Activated effector memory CD4-positive, alpha-beta T cell treated with anti-CD3 and anti-CD28 coated beads, Interleukin-2, amount 50 U/mL, for 16 hours (primary cell): ENCODE measurements at places on chromosomes 3 and 15.

DNA sequence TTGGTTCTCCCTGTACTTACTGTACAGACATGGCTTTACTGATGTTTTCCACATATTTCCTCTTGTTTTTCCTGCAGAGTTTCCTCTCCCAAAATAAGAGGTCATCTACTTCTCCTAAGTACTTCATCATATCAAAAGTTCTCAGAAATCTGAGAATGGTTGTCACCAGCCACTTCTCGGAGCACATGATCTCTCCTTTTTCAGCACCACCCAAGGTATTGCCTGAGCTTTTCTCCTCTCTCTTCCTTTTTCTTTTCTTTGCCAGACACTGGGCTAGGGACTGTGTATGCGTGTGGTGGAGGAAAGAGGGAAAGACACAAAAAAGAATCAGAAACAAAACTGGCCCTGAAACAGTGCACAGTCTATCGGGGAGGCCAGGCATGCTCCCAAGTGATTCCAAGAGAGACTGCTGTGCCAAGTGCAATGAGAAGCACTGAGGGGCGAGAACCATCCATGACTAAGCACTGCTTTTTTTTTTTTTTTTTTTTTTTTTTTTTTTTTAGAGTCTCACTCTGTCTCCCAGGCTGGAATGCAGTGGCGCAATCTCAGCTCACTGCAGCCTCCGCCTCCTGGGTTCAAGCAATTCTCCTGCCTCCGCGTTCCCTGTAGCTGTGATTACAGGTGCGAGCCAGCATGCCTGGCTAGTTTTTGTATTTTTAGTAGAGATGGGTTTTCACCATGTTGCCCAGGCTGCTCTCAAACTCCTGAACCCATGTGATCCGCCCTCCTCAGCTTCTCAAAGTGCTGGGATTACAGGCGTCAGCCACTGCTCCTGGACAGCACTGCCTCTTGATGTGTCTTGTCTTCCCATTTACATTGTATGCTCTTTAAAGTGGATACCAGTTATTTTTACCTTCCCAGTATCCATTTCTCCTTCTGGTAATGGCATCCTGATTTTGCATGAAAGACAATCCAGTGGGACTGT lies 194.0 kb upstream of the FEZF2 start:
- no peak for DNase-seq

- DNase-seq = no peak
Measured at GRCh38 chr3:88151358-88151757, 1.6 kb downstream of the C3orf38 start.

- DNase-seq = no peak
Measured at GRCh38 chr3:188680189-188680588, 491.6 kb upstream of the TPRG1 start.

GRCh38 chr3:13012221-13012691 lies 61.0 kb downstream of the IQSEC1 start:
- peak; percentile 77 for DNase-seq

DNA sequence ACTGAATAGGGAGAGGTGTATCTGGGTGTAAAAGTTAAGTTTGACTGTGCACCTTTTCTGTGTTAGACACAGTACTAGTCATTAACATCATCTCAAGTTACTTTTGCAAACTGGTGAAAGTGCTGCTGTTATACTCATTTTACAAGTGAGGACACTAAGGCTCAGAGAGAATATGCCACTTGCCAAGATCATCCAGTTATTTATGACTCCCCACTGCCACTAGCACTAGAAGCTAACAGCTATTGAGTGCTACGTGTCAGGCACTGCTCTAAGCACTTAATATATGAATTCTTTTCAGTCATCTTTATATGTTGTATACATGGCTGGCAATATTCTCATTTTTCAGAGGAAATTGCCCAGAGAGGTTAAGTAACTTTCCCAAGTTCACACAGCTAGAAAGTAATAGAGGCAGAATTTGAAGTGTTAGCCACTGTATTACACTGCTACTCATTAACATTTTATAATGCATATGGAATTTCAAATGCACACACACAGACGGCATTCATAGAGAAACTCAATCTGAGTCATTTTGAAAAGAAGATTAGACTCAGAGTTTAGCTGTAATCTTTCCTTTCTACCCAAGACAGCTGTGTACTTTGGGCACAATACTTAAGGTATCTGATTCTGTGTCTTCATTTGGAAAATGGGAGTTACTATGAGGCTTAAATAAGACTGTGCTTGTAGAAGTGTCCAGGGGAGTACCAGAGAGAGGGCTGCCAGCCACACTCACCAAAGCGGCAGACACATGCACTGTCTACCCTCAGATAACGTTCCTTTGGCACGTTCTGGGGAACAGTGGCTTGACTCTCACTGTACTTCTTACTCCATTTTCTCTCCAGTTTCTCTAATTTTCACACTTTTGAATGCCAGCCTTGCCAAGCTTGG lies 1.3 kb upstream of the MASP1 start:
- DNase-seq = no peak

DNA sequence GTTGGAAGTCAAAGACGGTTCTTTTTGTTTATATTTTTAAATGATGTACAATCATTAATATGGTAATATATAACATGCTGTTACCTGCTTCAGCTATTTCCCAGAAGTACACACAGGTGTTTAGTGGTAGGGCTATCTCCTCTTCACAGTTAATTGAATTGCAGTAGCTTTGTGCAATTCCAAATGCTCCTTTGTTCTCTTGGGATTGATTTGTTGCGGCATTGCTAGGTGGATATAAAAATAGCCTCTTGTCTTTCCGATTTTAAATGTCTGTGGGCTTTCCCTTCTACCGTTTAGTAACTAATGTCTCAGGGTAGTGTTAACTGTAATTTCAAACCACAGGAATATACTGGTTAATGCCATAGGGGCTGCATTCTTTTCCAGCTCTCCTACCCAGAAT lies 307.6 kb upstream of the SLITRK3 start:
- DNase-seq = no peak

GRCh38 chr15:37076543-37076942 lies 23.8 kb downstream of the MEIS2 start:
- DNase-seq = no peak

DNA sequence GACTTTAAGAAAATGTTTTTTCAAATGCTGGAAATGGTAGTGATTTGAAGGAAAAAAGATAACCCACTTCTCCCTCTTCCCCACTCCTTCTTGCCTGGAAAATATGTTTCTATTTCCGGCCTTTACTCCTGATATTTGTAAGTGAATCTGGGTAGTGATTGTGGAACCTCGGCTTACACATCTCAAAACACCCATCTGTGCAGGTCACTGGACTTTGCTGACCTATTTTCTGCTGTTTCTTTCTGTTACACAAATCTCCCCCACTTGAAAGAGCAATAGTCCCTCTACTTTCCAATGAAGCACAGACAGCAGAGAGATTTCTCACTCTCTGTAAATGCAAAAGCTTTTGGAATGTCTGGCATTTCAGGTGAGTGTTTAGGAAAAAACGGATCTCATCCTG lies 76.9 kb upstream of the ICE2 start:
- no peak for DNase-seq

- peak; percentile 33 for DNase-seq
Measured at GRCh38 chr15:80179025-80179759, 26.4 kb downstream of the FAH start.

GRCh38 chr3:12301031-12301430 lies 12.2 kb downstream of the PPARG start:
- DNase-seq = no peak

DNA sequence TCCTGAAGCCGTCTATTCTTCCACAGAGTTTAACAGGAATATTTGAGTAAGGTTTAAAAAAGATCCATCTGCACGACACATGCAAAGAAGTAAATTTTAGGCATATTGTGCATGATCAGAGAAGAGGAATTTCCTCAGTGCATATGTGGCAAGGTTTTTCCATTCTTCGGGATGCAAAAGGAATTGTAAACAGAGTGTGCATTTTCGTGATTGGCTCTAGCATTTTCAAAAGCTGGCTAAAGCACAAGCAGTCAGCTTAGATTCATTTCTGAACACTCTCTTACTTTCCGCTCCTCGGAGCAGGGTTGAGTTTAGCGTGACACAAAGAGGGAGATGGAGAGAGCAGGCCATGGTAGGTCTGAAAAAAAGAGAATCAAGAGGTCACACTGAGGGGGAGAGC lies 128.2 kb downstream of the ADAMTS9 start:
- no peak for DNase-seq

DNA sequence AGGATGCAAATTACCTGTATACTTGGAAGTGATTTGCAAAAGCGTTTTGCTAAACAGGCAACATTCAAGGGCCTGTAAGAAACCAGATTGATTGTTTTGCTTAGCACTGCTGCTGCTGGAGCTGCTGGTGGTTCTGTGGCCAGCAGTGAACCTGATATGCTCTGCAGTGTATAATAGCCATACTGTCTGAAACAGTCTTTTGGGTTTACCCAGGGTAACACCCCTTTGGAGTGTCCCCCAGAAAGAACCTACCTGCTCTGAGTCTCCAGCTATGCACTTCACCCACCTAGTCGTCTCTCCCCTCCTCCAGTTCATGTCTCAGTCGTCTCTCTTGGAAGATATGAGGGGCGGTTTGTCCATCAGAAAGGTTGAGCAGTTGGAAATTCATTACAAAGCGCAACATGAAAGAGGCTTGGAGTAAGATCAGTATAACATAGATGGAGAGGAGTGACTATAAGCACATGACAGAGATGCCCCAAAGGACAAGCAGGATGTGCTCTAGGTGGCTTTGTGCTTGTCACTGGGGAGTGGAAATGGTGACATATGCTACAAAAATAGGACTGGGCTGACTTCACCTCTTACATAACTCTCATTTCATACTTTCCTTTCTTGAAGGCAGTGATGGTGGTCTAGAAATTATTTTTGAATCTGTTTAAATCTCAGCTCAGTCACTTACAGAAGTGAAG lies 3.8 kb downstream of the MKRN2 start:
- no peak for DNase-seq

GRCh38 chr15:82649226-82649999 lies 2.2 kb upstream of the CPEB1 start:
- no peak for DNase-seq

DNA sequence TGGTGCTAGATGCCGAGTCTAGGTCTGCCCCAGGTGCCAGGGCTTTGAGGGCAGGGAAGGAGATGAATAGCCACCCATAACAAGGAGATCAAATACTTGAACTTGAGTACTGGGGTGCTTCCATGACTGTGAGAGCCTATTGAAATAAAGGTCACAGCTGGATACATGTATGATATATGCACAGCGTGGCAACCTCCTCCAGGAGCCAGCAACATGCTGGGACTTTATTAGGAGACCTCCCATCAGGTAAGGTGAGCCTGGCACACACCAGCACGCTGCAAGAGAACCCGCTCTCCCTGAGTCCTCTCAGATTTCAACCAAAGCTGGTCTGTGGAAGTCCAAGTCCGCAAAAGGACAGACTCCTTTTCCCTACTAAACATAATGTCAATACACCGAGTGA lies 10.5 kb upstream of the HES1 start:
- DNase-seq = no peak

DNA sequence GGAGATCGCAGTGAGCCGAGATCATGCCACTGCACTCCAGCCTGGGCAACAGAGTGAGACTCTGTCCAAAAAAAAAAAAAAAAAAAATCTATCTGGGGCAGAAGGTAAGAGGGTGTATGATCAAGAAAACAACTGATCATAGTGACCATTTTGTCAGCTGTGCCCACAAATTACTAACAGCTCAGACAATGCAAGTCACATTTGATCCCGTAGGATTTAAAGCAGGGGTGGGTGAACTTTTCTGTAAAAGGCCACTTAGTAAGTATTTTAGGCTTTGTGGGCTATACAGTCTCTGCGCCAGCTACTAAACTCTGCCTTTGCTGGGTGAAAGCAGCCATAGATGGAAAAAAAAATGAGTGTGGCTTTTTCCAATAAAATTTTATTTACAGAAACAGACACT lies 57.6 kb upstream of the ABI3BP start:
- no peak for DNase-seq

- DNase-seq = no peak
Measured at GRCh38 chr3:9250236-9250635, 790 bp upstream of the SRGAP3 start.

- no peak for DNase-seq
Measured at GRCh38 chr3:117282566-117282965, 573.0 kb downstream of the TUSC7 start.

- no peak for DNase-seq
Measured at GRCh38 chr15:62874959-62875625, 167.5 kb upstream of the TPM1 start.

DNA sequence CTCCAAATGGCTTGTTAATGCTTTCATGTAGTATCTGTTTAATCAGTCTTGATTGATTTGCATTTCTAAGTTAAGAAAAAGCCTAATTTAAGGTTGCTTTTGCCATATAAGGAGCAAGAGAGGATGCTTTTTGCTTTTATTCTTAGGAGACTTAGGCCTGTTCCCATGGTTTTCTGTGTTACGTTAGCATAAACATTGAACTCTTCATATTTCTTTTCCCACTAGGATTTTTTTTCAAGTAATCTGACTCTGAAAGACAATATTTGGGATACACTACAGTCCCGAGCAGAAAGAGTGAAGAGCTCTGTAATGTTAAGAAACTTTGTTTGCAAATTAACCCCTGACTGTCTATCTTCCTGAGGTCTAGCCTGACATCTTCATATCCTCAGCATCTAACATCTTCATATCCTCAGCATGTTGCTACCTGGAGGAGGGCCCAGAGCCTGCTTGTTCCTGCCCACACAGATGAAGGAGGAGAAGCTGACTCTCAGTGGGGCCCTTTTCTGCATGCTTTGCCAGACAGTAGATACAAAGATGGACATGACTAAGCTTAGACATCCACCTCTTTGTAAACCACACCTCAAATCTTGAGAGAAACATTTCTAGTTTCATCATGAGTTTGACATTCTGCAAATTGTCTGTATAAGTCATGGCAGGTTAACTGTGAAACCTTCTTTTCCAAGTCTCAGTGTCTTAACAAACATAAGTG lies 86.2 kb upstream of the COL6A5 start:
- DNase-seq = no peak

DNA sequence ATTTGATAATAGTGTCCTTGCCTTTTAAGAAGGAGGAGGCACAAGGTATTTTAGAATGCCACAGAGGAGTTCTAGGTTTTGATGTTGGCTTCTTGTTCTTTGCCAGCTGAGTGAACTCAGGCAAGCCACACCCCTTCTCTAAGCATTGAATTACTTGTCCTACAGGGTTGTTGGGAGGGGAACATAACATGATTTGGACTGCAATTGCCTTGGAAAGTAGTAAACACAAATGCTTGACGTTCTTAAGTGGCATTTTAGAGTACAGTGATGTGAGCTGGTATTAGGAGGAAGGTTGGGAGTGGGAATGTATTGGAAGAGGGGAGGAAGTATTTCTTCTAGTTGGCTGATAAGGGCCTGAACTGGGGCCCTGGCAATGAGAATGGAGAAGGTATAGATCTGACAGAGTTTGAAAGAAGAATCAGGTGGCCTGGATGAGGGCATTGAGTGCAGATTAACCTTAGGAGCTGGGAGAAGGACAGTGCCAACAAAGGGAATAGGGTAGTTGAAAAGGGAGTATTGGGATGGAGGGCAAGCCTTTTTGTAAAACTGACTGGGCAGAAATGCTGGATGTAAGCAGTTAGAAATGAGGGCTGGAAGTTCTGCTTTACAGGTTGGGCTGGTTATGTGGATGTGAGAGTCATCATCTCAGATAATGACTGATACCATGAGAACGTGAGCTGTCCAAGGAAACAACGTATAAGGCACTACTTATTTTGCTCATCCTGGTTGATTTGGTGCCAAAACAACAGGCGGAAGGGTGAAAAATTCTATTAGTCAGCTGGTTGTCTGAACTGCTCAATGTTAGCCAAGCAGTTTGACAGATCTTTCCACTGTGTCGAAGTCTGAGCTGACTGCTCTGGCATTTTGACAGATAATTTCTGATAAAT lies 16.7 kb downstream of the KAT2B start:
- DNase-seq = peak; percentile 68

- DNase-seq = no peak
Measured at GRCh38 chr3:124558991-124559845, 171.0 kb upstream of the UMPS start.
